NCI-H1417 treated with DMSO at 0.1 percent for 48 hours (cell line): ENCODE measurements at places on chromosomes 4 and X.

- no peak for DNase-seq
Observed at GRCh38 chr4:97016186-97016907, 1126.9 kb downstream of the STPG2 start.

DNA sequence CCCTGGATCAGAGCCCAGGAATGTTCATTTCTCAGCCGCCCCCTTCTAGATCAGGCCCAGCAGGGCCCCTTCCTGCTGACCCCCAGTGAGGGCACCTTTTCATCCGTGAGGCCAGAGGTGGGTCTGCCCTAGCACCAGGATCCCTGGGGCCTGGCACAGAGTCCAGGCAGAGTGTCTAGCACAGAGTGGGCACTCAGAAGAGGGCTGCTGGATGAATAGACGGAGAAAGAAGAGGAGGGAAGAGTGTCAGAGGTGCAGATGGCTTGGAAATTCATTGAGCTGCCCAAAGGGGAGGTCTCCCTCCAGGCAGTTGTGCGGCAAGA is 106.5 kb downstream of the CPZ start:
- DNase-seq = no peak

DNA sequence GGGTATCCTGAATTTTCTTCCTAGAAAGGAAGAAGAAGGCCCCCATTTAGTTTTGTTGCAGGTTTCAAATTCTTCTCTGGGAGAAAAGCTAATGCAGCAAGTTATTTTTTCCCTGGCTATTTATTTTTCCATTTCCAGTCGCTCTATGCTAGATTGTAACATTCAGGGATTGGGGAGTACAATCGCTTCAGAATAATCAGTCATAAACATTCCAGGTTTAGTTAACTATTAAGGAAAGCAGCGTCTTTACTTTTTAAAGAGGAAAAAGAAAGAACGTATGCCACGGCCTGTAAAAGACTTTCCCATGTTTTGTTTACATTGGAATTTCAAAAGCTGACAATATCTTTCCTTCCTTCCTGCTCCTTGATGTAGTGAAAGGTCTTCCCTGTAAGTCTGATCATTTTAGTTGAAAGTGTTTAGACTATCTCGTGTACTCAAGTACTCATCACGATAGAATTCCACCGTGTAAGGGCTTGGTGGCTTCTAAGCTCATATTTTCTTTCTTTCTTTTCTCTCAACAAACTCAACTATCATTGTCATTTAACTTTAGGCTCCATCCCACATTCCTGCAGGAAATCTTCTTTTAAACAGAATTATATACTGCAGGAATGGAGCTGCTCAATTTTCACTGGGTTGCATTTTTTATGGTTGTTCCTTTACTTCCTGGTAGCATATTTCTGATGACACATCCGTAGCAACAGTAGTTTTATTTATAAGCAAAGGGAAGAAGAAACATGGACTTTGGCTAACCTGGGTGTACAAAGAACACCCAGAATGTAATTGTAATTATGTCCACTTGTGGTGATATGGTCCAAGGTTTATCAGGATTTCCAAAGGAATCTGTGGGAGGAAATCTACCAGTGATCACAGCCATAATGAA is 213.1 kb upstream of the FAT1 start:
- no peak for DNase-seq

DNA sequence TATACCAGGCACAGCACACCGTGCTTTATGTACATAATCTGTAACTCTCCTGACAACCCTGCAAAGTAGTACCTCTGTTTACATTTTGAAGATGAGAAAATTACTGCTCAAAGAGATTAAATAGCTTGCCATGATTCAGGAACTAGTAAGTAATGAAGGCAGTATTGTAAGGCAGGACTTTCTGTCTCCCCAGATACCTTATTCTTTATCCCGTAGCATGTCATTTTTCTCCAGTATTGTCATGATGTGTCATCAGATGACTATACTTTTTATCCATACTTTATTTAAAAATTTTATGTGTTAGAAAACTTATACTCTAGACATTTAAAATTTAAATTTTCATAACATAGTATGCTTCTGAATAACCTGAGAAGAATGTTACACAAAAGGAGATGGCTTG is 188.3 kb upstream of the NUDT6 start:
- no peak for DNase-seq

DNA sequence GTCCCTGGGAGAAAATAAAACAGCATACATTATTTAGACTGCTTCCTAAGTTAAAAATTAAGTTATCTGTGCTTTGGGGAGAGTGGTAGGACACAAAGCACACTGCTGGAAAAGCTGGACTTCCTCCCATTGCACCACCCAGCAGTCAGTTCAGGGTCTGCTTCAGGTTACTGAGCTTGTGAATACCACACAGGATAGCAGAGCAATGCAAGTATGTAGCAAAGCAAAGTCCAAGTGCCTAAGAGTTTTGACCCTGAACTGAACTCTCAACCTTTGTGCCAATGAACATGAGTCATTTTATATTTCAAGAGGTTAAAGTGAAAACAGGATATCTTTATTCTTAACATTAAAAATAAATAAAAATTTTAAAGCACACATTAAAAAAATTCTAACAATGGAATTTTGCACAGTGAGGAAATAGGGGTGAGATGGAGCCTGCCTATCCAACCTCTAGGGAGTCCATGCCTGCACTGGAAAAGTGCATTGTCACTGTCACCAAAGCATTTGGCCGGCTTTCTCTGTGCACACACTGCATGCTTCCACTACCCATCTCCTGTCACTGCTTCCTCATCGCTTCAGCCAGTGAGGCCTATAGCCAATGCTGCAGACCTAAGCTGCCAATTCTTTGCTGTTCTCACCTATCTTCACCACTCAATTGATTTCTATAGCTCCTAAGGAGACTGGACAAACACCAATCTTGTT is 50.9 kb downstream of the ABCG2 start:
- DNase-seq = no peak

- no peak for DNase-seq
Observed at GRCh38 chr4:83124111-83124780, 9.7 kb upstream of the PLAC8 start.

DNA sequence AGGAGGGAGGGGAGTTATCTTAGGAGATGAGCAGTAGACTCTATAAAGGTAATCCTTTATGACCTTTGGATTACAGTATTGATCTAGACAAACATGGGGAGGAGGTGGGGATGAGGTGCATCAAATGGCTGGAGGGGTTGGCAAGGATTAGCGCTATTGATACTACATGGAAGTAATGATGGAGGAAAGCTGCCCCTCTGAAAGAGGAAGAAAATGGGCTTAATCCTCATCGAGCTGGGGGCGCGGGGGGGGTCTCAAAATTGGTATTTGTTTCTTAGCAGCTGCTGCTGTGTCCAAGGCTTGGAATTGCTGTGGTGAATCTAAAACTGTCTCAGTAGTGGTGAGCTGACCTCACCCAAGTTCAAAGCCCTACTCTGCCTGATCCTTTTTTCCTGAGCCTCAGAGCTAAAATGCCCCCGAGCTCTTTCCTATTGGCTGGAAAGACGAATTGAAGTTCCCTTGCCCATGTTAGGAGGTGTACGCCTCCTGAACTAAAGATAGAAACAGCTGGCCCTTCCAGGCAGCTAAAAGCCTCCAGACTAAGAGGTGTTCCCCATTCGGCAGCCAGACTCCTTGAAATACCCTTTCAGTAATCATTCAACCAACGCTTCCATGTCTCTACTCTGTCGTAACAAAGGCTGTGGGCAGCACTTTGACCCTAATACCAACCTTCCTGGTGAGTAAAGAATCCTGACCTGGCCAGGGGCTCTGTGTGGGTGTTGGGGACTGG is at the start of gene ITGB1BP2:
Gene ITGB1BP2 (plus strand): TSS at position 556 of the 730 bp plus-strand sequence. CDS start 57 bp downstream, at position 613.
- no peak for DNase-seq

DNA sequence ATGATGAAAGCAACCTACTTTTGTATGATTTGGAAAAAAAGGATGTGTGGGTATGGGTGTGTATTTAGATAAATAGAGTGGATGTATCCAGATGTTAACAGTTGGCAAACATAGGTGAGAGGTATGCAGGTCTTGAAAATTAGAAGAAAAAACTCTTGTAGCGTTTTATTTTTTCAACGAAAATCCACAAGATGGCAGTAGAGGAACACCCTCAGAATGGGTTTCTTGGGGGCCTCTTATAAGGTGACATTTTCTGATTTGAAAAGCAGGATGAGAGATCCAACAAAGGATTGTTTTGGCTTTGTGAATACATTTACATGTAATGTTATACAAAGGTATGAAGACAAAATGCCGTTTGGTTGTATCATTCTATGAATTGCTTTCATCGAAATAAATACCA is 68.3 kb downstream of the FMR1NB start:
- DNase-seq = no peak

DNA sequence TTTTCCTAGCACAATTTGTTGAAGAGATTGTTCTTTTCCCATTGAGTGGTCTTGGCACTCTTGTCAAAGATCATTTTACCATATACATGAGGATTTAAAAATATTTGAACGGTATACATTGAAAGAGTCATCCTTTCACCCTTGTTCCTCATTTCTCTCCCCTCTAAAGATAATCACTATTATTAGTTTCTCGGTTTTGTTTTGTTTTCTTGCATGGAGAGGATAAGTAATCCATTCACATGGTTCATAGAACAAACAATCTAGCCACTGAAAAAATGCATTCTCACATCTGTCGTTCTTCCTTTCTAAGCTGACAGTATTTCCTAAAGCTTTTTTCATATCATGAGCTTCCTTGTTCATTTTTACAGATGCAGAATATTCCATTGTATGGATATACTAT is 39.2 kb upstream of the MSMO1 start:
- DNase-seq = no peak

GRCh38 chr4:80069108-80069836 is 3.8 kb downstream of the ANTXR2 start:
- no peak for DNase-seq

GRCh38 chrX:101417981-101418841 is 10.2 kb downstream of the HNRNPH2 start:
- DNase-seq = no peak

GRCh38 chr4:103324811-103325210 is 126.7 kb upstream of the CENPE start:
- no peak for DNase-seq

DNA sequence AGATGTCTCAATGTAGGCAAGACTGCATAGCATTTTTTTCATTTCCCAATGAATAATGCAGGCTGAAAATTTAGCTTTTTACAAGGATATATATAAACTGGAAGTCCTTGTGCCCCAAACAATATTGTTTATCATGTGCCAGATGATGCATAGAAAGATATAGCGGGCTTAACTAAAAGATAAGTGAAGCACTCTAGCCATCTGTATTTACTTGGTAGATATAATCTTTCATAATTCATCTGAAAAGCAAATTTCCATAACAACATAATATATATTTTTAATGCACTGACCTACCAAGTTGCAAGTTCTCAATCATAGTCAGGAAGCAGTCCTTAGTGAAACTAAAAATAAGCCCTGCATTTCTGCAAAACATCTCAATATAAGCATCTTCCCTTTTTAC is 653.3 kb downstream of the NLGN4X start:
- DNase-seq = no peak

DNA sequence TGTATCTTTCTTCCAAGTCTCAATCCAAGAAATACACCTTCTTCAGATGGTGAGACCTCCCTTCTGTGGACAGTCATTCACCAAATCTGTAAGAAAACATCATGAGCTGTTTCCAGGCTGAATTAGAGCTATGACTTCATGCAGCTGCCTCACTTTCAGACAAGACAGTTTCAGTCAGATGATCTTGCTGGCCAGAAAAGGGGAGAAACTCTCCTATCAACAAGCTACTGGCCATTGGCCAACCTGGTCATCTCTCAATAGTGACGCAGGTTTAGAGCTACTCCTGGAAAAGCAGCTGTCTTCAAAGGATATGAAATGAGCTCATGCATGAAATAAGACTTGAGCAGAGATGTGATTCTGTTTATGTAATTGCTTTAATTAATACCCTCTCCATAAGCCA is 69.6 kb upstream of the NDP start:
- no peak for DNase-seq

DNA sequence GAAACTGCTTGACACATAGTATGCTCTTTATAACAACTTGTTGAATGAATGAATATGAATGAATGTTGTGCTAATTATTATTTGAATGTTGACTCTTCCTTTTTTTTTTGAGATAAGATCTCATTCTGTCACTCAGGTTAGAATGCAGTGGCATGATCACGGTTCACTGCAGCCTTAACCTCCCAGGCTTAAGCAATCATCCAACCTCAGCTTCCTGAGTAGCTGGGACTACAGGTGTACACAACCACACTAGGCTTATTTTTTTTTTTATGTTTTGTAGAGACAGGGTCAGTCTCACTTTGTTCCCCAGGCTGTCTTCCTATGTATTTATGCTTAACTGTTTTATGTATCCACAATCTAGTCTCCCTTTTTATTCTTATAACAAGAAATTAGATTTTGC is 114.7 kb upstream of the WDFY3 start:
- DNase-seq = no peak

DNA sequence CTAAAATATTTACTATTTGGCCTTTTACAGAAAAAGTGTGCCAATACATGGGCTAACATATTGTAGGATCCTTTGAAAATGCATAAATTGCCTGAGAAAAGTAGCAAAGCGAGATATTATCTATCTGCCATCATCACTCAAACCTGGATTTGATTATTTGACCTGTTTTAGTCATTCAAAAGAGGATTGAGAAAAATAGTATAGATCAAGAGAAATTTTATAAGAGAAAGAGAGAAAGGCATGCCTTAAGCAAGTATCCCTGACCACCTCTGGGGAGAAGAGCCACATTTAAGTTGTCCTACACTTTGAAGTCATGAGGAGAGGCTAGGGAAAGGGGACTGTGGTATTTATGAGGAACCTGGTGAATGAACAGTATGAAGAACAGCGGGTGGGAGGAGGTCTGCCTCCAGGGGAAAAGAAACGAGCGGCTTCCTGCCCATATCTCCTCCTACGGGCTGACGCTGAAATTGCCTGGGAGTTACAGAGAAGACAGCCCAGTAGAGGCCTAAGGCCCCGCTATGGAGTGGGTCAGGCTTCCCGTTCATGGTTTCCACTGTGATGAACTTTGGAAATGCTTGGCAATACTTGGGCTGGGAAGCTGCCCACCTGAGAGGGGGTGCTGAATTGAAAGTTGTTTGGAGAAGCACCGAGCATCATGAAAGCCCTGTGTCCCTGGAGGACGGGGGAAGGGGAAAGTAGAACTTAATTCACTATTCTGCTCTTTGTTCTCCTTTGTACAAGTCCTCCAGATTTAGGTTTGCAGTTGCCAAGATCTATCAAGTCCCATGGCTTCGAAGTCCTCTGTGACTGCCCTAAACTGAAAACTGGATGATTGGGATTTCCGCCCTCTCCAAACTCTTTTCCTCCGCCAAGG is 106.9 kb upstream of the ACSL4 start:
- DNase-seq = no peak

GRCh38 chrX:155056471-155056870 is 14.5 kb downstream of the CMC4 start:
- no peak for DNase-seq

GRCh38 chrX:136870064-136870463 is 10.5 kb downstream of the RBMX start:
- no peak for DNase-seq

GRCh38 chr4:65018313-65018712 is 609.1 kb upstream of the TECRL start:
- no peak for DNase-seq

- no peak for DNase-seq
Observed at GRCh38 chr4:180949424-180950213, 1293.6 kb upstream of the TENM3 start.
